ENCODE measurements at places on chromosomes 11 and 22. TPM values are rescaled to one million over a fixed set of nuclear protein-coding genes. Genes with fewer than 3 reads are reported as not detected.

Gene OR52I1
- not detected for polyA plus RNA-seq

Gene SLC25A18
- polyA plus RNA-seq: 0.07 TPM

Gene ROBO4
- polyA plus RNA-seq: 0.26 TPM

- DNase-seq: no peak
Observed at GRCh38 chr11:121282886-121283502, 9.6 kb upstream of the SC5D start.

DNA sequence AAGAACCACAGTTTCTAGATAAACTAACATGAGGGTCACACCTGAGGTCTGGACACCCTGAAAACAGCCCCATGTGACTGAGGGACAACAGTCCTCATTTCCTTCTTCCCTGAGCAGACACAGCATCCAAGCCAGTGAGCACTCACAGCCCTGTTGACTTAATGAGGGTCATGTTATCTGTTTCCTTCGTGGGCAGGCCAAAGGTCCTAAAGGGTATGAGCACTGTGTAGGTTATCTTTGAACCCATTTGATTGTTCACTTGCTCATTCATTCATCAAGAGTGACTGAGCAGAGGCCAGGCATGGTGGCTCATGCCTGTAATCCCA lies 170.7 kb upstream of the B3GAT1 start:
- no peak for DNase-seq

DNA sequence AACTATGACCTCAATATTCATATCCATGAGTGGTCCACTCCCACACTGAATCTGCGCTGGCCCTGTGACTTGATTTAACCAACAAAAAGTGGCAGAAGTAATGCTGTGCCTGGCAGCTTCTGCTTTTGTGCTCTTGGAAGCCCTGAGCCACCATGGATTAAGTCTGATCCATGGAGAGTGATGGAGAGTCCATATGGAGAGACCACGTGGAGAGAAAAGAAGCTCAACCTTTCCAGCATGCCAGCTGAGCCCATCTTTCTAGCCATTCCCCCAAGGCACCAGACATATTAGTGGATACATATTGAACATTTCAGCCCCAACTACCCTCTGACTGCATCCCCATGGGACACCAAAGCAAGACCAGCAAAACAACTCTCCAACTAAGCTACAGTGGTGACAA lies 16.0 kb downstream of the LRRC55 start:
- DNase-seq: no peak

GRCh38 chr11:128222245-128222884 lies 365.0 kb downstream of the ETS1 start:
- DNase-seq: no peak

DNA sequence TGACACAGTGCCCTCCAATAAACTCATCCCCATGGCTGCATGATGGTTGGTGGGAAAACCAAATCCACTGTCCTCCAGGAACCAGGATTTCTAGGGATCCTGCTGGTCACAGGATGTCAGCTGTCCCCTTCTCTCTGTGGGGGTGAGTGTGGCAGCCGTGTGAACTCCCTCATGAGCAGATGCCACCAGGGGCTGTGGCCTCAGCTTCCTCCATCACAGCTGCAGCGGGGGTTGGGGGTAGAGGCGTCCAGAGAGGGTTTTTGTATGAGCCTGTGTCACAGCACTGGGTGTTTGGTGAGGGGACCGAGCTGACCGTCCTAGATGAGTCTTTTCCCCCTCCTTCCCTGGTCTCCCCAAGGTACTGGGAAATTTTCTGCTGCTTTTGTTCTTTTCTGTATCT lies 26.4 kb downstream of the IGLL5 start:
- no peak for DNase-seq

DNA sequence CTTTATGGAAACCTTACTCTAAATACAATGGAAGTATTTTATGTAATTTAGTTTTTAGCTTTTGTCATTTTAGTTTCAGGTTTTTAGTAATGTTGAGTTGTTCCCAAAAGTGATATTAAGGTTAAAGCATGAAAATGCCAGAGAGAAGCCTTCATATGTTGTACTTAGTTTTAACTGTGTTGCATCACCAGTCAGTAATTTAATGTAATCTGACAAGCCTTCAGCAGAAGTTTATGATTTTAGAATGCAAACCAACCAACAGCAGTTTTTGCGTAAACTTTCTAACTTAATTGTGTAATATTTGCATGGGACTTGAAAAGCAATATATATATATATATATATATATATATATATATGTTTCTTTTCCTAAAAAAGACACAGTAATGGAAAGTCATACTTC lies 110.6 kb downstream of the MSANTD4 start:
- no peak for DNase-seq
